ENCODE measurements at places on chromosomes 11 and 22.

GRCh38 chr22:20577045-20577444 is 69.6 kb downstream of the MED15 start:
- no peak overlapping the region for H3K27ac ChIP-seq
- peaks cover 100% of the 10 kb centered on the region for H3K36me3 ChIP-seq
- H3K27me3 ChIP-seq = no peaks in the 10 kb centered on the region
- peaks cover 33% of the 10 kb centered on the region for H3K4me1 ChIP-seq
- ATAC-seq = no peak

DNA sequence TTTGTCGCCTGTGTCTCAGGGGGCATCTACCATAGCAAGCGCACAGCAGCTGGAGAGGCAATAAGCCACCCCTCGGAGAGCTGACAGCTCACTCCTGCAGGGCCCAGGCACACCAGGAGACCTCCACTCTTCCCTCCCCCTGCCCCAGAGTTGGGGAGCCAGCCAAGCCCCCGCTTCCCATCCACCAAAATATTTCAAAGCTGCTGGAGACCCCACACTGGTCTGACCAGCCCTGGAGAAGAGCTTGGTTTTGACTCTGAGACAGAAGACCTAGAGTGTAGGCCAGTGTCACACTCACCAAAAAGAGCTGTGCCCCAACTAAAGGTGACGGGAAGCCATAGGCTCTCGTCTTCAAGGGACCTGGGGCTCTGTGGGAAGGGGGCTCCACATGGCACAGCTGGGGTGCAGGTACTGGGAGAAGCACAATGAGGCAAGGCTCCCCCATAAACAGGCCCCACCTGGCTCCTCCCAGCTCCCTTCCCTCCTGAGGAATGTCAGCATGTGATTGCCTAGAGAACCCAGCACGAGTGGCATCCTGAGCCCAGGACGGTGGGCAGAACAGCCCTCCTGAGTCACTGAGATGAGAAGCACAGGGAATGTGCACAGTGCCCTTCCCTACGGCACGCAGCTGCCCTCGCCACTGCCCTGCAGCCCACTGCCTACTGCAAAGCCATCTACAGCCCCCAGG is 5.8 kb upstream of the GNAZ start:
- ATAC-seq = no peak
- no peak overlapping the region for H3K4me3 ChIP-seq
- H3K27me3 ChIP-seq = no peaks in the 10 kb centered on the region
- H3K36me3 ChIP-seq = no peaks in the 10 kb centered on the region
- H3K27ac ChIP-seq = no peak overlapping the region

DNA sequence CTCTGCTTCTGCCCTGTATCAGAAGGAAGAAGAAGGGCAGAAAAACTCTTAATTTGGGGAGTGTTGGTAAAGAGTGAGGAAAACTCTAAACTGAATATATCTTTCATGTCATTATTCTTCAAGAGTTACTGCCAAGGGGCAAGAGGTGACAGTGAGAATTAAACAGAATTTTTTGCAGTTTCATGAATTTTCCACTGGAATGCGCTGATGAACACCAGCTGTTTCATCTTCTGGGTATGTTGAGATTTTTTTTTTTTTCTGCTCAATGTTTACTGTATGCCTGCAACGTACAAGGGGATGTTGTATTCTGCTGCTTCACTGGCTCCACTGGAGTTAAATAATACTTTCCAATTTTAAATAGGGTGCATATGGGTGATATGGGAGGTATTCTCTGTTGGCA is 117.8 kb downstream of the FAM76B start:
- H3K27ac ChIP-seq = no peak overlapping the region
- H3K36me3 ChIP-seq = no peaks in the 10 kb centered on the region
- ATAC-seq = no peak
- no peak overlapping the region for H3K4me3 ChIP-seq
- H3K27me3 ChIP-seq = no peaks in the 10 kb centered on the region

- H3K4me3 ChIP-seq = no peak overlapping the region
- H3K27me3 ChIP-seq = peaks cover 7% of the 10 kb centered on the region
- no peaks in the 10 kb centered on the region for H3K4me1 ChIP-seq
- no peak overlapping the region for H3K27ac ChIP-seq
- ATAC-seq = peak; percentile 54
Measured at GRCh38 chr11:114321621-114322257, 25.5 kb downstream of the NNMT start.

DNA sequence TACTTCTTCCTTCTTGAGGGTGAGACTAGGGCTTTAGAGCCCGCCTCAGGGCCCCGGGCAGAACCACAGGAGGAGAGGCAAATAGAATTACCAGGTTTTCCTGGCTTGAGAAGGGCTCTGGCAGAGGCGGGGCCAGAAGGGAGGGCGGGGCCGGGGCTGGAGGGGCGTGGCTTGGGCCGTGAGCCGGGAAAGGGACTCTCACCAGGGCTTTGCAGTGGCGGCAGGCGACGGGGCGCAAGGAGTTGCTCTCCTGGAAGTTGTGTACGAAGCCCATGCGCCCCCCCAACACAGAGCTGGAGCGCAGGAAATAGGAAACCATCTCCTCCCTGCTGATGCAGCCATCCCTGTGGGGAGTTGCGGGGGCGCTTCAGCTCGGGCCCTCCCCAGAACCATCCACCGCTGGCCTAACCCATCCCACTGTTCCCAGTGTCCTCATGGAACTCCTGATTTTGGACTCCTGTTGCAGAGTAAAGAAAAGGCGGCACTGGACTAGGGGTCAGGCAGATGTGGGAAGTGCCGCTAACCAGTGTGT is 6.9 kb upstream of the NRXN2 start:
- no peaks in the 10 kb centered on the region for H3K36me3 ChIP-seq
- H3K27ac ChIP-seq = no peak overlapping the region
- H3K4me3 ChIP-seq = no peak overlapping the region
- peak; percentile 53 for ATAC-seq
- peaks cover 5% of the 10 kb centered on the region for H3K4me1 ChIP-seq

GRCh38 chr22:18048441-18048898 is 24.1 kb upstream of the MICAL3 start:
- H3K36me3 ChIP-seq = no peaks in the 10 kb centered on the region
- H3K4me3 ChIP-seq = peak overlapping the region; percentile 6

GRCh38 chr11:60915248-60915914 is 1.4 kb downstream of the TMEM109 start:
- no peaks in the 10 kb centered on the region for H3K4me1 ChIP-seq
- H3K27ac ChIP-seq = peak overlapping the region; percentile 97
- H3K27me3 ChIP-seq = no peaks in the 10 kb centered on the region
- H3K36me3 ChIP-seq = no peaks in the 10 kb centered on the region
- ATAC-seq = peak; percentile 44

DNA sequence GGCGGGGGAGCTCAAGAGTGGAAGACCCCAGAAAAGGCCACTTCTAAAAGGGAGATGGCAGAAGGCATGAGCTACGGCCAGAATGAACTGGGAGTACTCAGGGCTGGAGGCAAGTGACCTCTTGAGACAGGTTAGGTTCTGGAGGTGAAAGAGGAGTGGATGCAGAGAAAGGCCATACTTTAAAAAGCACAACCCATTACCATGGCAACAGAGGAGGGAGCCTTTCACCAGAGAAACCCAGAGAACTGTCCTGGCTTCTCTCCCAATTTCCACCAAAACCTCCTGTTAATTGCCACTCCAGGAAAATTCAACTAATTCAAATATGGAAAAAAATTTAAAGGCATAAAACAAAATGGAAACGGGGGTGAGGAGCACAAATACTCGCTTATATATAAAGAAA is 15.8 kb downstream of the A4GALT start:
- H3K4me3 ChIP-seq = no peak overlapping the region
- H3K27ac ChIP-seq = no peak overlapping the region
- no peaks in the 10 kb centered on the region for H3K36me3 ChIP-seq
- H3K4me1 ChIP-seq = no peaks in the 10 kb centered on the region
- no peak for ATAC-seq
- H3K27me3 ChIP-seq = no peaks in the 10 kb centered on the region

- no peaks in the 10 kb centered on the region for H3K36me3 ChIP-seq
- no peak overlapping the region for H3K4me3 ChIP-seq
- H3K4me1 ChIP-seq = peaks cover 47% of the 10 kb centered on the region
- H3K27me3 ChIP-seq = no peaks in the 10 kb centered on the region
Measured at GRCh38 chr11:67293090-67293489, 4.0 kb downstream of the ANKRD13D start.

- no peak overlapping the region for H3K27ac ChIP-seq
- H3K36me3 ChIP-seq = no peaks in the 10 kb centered on the region
- ATAC-seq = no peak
- H3K4me1 ChIP-seq = no peaks in the 10 kb centered on the region
- peaks cover 40% of the 10 kb centered on the region for H3K27me3 ChIP-seq
Measured at GRCh38 chr11:31877083-31877482, 66.0 kb upstream of the PAX6 start.

DNA sequence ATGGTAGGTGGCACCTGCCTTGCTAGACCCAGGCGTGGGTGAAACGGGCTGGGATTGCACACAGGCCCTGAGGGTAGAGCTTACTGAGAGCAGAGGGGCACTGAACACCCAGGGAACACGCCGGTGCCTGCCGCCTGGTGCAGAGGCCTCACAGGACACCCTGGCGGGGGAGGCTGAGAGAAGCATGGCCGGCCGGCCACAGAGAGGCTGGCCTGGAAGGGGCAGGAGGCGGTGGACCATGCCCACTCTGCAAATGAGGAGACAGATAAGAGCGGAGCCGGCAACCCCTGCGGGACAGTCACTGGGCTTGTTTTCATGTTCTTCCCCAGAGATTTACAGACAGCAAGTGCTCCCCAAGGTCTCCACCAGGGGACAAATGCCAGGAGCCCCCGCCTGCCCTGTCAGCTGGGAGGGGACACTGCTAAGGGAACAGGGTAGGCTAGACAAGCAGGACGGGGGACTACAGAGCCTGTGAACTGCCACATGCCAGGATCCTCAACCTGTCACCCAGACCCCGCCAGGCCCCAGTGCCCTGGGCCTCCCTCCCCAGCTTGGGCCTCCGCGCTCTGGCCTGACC is 38.5 kb upstream of the TCF20 start:
- no peak overlapping the region for H3K27ac ChIP-seq
- no peak for ATAC-seq
- H3K4me3 ChIP-seq = no peak overlapping the region
- H3K4me1 ChIP-seq = no peaks in the 10 kb centered on the region

GRCh38 chr22:17359501-17359900 is 9.8 kb upstream of the CECR2 start:
- H3K27me3 ChIP-seq = peaks cover 23% of the 10 kb centered on the region
- no peak overlapping the region for H3K4me3 ChIP-seq
- ATAC-seq = no peak
- no peak overlapping the region for H3K27ac ChIP-seq

- H3K4me3 ChIP-seq = no peak overlapping the region
- peaks cover 54% of the 10 kb centered on the region for H3K36me3 ChIP-seq
- H3K4me1 ChIP-seq = peaks cover 72% of the 10 kb centered on the region
- no peak for ATAC-seq
- H3K27me3 ChIP-seq = no peaks in the 10 kb centered on the region
Measured at GRCh38 chr11:65390099-65390941, 3.9 kb downstream of the FRMD8 start.

DNA sequence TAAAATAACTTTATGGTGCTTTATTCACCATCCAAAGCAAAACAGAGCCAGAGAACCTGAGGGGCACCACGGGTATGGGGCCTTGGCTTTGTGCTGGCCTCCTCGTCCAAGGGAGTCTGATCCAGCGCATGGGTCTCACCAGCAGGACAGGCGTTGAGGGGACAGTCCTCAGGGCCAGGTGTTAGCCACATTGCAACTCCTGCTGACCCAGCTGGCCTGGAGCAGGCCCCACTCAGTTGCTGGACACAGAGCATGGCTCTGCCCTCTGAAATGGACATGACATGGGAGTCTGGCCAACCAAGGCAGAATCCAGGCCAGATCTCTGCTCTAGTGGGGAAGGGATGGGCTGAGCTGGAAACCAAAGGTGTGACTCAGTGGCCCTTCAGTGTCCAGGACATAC is 116.2 kb downstream of the RRAS2 start:
- H3K27ac ChIP-seq = no peak overlapping the region
- ATAC-seq = no peak
- no peaks in the 10 kb centered on the region for H3K4me1 ChIP-seq
- H3K36me3 ChIP-seq = no peaks in the 10 kb centered on the region
- H3K27me3 ChIP-seq = peaks cover 11% of the 10 kb centered on the region
- no peak overlapping the region for H3K4me3 ChIP-seq

DNA sequence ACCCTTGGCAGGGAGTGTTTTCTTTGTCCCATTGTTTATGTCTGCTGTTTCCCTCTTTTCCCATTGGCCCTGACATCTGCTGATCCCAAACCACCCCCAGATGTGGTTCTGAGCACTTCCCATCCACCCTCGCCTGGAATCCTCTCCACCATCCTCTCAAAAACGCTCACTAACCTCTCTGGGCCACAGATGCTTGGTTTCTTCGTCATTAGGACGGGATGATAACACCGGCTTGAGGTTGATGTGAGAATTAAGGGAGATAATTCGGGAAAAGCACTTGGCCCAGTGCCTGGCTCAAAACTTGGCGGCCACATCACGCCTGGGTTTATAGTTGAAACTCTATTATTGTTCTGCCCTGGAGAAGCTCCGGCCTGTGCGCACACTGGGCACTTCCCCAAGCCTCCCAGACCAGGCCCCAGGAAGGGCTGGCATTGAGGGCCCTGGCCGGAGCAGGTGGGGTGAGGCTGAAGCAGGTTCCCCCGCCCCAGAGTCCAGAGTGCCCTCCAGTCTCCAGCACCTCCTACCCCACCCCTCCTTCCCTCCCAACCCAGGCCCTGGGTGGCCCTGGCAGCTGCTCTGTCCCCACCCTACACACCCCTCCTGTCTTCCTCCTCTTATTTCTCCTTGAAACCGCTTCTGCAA is 63.7 kb downstream of the CYTH4 start:
- H3K27ac ChIP-seq = no peak overlapping the region
- H3K27me3 ChIP-seq = peaks cover 42% of the 10 kb centered on the region
- ATAC-seq = no peak
- no peaks in the 10 kb centered on the region for H3K4me1 ChIP-seq
- H3K4me3 ChIP-seq = no peak overlapping the region

DNA sequence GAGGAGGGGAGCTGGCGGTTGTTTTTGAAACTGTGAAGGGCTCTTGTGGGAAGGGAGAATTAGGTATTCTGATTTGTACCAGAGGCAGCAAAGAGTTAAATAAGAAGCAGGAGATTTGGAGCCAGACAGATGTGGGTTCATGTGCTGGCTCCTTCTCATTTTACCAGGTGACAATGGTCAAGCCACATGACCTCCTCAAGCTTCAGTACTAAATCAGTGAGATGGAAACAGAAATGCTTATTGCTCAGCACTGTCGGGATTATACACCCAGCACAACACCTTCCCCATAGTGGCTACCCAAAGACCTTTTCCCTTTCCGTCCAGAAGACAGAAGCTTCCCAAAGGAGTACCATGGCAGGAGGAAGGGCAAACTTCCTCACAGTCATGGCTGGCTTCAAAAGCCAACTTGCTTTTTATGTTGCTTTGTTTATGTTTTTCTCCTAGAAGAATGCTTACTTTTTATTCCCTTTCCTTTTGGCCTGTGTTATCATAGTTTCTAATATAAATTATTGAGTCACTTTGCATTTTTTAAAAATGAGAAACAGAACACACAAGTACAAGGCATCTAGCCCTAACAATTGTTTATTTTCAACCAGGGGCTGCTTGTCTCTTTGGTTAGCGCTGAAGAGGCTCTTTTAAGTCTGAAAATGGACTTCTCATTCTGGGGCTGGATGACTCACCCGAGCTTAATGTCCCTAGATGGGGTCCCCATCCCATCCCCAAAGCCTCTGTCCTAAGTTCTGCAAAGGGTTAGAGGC is 181.5 kb upstream of the ZBED5 start:
- H3K4me3 ChIP-seq = no peak overlapping the region
- no peaks in the 10 kb centered on the region for H3K27me3 ChIP-seq
- no peak for ATAC-seq
- peaks cover 23% of the 10 kb centered on the region for H3K4me1 ChIP-seq
- peak overlapping the region; percentile 81 for H3K27ac ChIP-seq
- H3K36me3 ChIP-seq = no peaks in the 10 kb centered on the region

- H3K4me1 ChIP-seq = peaks cover 64% of the 10 kb centered on the region
- H3K27ac ChIP-seq = peak overlapping the region; percentile 97
- H3K36me3 ChIP-seq = no peaks in the 10 kb centered on the region
- H3K27me3 ChIP-seq = no peaks in the 10 kb centered on the region
- ATAC-seq = no peak
Measured at GRCh38 chr22:25402501-25403283, 161.8 kb upstream of the GRK3 start.

All from gastroesophageal sphincter (tissue), 4 donors.